Activated T-cell treated with anti-CD3 and anti-CD28 coated beads for 48 hours (primary cell): ENCODE measurements at places on chromosomes 11 and 22.

DNA sequence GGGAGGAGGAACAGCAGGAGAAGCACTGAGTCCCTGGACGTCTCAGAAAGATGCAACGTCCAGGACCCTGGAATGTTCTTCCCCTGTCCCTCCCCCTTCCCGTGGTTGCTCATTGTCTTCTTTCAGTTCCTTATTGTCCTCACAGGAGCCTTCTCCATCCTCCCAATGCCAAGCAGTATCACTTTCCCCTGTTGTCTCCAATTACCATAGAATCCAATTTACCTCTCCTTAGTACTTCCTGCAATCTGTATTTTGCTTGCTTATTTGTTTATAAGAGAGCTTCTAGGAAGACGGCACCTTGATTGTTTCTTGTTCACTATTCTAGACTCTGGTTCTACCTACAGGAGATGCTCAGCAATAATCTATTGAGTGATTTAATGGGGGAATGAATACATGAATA, 1273.7 kb downstream of the LRRC4C start:
- DNase-seq: no peak

- DNase-seq: no peak
Measured at GRCh38 chr11:67022961-67023956, at the start of gene SYT12. TSS of gene SYT12 (plus strand) at chr11:67023134. CDS start at chr11:67030145, 7,011 bp downstream.

GRCh38 chr11:120137187-120137610, 714 bp downstream of the TRIM29 start:
- no peak for DNase-seq

DNA sequence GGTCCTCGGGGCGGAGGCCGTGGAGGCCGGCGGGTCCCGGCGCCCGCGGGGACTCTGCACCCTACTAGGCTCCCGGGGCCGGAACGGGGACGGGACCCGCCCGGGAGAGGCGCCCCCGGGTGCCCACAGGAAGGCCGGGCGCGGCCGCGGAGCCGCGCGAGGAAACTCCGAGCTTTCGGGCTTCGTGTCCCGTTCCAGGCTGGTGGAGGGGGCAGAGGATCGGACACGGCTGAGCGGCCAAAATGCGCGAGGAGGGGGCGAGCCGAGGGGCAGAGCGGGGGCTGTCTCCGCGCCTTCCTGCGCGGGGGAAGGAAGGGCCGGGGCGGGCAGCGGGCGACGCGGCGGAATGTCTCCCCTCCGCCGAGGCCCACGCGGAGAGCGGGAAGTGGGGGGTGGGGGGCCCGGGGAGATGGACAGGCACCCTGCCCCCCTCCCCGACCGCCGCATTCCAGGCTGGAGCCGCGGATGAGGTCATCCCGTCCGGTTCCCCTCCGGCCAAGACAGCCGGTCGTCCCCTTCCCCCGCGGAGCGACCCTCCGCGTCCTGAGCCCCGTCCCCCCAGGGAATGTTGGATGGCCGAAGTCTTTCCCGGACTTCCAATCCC, 430 bp downstream of the CDC42EP1 start:
- no peak for DNase-seq

DNA sequence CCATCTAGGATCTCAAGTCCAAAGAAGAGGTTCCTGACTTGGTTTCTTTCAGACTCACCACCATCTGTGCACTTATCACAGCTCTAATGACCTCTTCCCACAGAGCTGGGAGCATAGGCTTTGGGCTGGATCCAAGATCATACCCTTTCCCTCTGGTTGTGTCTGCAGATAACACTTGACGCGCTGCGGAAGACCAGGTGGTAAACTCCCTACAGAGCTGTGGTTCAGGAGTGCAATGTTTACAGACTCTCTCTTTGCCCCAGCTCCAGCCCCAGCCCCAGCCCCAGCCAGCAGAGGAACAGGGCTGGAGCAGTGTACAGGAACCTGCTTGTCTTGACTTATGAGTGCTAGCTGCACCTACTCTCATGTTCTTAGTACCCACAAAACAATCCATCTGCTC, 274.4 kb upstream of the SYN3 start:
- DNase-seq: no peak

DNA sequence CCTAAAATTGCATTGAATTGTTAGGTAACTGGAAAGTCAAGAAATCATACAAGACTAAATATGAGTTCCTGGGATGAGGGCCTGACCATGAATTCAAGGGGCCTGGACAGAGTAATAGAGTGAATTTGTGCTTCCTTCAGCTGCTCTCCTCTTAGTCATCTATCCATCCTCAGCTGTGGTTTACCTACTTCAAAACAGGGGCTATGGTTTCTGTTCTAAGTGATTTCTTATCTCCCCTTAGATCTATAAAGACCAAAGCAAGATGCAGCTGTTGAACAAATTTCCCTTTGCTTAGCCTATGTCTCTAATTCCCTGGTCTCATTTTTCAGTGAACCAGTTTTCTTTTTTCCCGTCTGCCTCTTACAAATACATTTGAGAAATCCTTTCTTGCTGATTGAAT, 428.5 kb downstream of the FAM181B start:
- DNase-seq: no peak

DNA sequence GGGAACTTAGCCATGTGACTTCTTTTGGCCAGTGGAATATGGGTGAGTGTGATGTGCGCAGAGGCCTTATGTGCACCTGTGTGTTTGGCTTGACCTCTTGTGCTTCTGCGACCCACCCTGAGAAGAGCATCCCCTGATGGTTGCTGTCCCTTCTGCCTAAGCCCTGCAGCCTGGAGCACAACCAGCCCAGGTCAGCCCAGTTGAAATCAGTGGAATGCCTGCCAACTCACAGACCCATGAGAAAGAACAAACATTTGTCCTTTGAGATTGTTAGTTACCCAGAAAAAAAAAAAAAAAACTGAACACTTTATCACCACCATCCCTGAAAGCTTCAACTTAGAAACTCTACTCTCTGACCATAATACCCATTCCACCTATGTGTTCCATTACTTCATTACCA, 38.5 kb downstream of the PAMR1 start:
- DNase-seq: no peak

DNA sequence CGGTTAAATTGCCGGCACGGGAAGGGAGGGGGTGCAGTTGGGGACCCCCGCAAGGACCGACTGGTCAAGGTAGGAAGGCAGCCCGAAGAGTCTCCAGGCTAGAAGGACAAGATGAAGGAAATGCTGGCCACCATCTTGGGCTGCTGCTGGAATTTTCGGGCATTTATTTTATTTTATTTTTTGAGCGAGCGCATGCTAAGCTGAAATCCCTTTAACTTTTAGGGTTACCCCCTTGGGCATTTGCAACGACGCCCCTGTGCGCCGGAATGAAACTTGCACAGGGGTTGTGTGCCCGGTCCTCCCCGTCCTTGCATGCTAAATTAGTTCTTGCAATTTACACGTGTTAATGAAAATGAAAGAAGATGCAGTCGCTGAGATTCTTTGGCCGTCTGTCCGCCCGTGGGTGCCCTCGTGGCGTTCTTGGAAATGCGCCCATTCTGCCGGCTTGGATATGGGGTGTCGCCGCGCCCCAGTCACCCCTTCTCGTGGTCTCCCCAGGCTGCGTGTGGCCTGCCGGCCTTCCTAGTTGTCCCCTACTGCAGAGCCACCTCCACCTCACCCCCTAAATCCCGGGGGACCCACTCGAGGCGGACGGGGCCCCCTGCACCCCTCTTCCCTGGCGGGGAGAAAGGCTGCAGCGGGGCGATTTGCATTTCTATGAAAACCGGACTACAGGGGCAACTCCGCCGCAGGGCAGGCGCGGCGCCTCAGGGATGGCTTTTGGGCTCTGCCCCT, 529 bp upstream of the CCND1 start:
- DNase-seq: no peak

- no peak for DNase-seq
Measured at GRCh38 chr11:128515086-128515485, 72.3 kb downstream of the ETS1 start.

DNA sequence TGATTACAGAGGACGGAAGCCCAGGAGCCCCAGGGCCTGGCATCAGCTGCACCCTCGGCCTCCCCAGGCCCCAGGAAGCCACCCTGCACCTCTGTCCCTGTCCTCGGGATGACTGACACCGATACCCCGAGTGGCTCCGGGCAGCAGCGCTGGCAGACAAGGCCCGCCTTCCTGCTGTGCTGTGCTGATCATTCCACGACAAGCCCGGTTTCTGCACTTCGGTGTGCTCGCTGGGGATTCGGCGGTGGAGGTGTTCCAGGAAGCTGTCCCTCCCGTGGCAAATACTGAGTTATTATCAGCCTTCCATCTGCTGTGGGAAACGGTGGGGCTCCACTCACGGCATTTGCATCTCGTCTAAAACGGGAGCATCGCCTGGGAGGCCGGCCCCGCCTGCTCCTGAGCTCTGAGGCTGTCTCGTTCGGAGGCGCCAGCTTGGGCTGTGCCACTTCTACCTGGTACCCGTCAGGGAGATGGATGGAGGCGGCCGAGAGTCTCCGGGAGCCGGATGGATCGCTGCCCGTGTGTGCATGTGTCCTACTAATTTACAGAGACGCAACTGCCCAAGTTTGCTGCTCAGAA, 506.1 kb downstream of the BRD1 start:
- DNase-seq: no peak

DNA sequence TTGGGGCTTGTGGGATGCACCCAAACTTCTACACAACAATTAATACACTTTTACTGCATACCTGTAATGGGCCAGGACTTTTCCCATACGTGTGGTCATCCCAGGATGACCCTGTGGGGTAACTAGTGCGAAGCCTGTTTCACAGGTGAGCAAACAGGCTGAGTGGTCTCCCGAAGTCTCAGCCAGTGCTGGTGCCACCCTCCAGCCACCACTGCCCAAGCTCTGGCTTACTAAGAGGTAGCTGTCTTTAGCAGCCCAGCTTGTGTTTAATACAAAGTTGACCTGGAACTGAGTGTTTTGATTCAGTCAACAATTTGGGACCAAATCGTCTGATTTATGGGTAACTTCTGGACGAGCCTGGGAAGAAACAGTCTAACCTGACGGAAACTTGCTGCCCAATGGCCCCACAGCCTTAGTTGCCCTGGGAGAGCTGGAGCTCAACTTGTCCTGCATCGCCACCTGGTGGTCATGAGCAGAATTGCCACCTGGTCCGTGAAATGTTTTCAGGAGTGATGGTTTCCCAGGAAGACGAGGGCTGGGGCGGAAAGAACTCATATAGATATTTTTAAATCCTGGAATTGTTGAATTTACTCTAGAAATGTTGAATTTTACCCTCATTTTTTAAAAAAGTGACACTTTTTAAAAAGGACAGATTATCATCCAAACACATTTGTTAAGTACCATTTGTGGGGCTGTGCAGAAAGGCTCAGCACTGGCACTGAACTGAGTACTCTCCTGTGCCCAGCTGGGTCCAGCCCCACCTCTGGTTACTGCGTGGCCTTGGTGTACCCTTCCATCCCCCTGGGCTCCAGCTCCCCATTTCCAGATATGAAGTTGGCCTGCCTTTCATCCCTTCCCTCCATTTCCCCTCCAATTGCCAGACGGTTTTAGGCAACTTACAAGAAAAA, 95.5 kb upstream of the PARVA start:
- DNase-seq: peak; percentile 65

DNA sequence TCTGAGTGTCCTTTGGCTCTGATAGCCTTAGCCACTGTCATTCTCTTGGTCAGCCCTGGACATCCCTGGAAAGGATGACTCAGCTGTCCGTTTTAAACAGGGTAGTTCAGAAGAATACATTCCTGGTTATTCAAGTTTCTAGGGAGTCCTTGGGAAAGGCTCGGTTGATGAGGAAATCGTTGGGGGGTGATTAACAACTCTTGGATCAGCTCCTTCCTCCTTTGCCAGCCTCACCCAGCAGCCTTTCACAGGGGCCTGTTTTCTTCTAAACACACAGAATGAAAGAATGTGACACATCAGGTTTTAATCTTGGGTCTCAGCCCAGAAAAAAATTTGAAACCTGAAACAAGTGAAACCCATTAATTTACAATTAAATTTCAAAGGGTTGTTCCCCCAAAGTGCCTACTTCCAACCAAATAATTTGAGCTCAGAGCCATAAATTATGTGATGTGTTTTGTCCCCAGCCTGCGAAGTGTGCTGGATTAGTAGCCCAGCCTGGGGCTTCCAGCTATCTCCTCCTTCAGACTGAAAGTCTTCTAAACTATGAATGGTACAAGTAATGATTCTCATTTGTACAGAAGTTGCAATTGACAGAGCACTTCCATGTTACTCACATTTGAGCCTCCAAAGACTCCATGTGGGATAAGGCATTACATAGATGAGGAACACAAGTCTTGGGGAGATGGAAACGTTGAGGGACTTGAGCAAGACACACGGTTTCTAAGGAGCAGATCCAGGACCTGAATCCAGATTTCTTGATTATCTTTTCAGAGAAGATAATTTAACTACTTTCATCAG, 19.3 kb upstream of the MRGPRX2 start:
- no peak for DNase-seq

DNA sequence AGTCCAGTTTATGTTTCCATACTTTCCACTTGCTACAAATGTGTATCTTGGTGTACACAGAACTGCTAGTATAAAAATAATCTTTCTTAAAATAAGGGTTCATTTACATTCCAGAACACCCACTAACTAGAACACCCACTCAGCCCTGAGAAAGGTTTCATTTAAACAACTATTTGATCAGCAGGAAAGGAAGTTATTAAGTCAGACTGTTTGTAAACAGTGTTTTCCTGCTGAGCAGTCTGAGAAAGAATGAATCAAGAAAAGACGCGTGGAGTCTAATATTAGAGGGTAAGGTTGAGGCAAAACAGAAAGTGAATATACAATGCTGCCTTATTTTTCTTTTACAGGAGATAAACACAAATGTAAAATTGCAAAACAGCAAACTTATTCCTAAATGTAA, 32.7 kb downstream of the NARS2 start:
- no peak for DNase-seq

DNA sequence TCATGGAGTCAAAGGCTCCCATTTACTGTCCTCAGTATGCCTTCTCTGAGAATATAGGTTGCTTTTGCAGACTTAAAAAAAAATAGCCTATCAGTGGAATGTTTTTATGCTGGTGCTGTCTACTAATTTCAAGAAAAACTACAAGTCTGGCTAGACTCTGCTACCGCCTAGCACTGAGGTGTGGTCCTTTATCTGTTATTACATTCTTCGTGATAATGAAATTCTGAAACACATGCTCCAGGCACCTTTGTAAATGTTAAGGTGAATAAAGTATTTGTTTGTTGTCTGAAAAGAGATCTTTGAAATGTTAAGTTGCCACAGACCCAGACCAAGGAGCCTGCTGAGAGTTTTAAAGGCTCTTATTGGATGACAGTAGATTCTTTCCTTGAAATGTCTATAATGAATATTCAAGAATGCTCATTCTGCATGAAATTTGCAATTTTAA, 95.3 kb downstream of the DBX1 start:
- no peak for DNase-seq

DNA sequence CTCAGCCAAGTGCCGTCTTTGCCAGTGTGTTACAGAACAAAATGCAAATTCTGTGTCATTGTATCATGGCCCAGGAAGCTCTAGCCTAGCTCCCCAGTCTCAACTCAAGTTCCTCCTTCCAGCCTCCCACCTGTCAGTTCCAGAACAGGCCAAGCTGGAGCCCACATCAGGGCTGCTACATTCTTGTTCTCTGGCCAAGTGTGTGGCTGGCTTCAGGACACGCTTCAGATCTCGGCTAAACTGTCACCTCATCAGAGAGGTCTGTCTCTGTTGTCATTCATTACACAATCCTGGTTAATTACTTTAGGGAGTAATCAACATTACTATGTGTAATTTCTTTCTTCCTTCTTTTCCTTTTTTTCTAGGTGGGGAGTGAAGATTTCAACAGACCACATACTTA, 347.0 kb upstream of the SYN3 start:
- DNase-seq: no peak
